ENCODE measurements at places on chromosomes 16 and 17.

DNA sequence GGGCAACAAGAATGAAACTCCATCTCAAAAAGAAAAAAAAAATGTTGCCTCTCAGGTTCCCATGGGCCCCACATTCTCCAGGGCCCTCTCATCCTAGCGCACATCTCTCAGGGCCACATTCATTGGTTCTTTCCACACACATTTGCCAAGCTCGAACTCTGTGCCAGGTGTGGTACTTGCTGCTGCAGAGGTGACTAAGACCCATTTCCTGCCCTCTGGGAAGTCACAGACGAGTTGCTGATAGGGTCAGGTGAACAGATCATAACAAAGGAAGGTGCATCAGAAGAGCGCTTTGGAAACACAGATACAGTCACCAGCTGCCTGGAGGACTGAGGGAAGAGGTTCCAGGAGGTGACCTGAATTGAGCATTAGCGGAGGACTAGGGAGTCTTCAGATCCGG, 1.0 kb downstream of the GSDMA start:
- DNase-seq: no peak

GRCh38 chr16:20064931-20065330, 8.8 kb downstream of the GPR139 start:
- DNase-seq: no peak

GRCh38 chr17:17779015-17779611, 57.7 kb downstream of the SREBF1 start:
- no peak for DNase-seq

- DNase-seq: no peak
Observed at GRCh38 chr17:17508019-17508535, 11.9 kb upstream of the RASD1 start.

- no peak for DNase-seq
Observed at GRCh38 chr17:38508954-38509771, 80.9 kb downstream of the ARHGAP23 start.
